ENCODE measurements at places on chromosomes 2 and 18.

DNA sequence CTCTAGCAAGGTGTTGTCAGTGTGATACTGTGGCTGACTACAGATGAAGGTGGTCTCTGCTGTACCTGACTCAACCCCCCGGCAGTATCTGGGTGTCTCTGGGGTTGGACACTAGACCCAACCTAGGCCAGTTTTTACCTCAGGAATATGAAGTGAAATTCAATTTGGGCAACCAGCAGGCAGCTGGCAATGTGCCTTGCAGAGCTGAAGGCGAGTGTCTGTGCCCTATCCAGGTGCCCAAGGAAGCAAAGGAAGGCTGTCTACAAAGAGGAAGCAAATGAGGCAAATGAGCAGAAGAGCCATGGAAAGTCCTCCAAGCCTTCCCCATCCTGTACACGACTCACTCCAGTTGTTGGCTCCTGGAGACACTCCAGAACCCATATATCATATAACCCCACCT lies 264.6 kb upstream of the AGAP1 start:
- no peak for DNase-seq

DNA sequence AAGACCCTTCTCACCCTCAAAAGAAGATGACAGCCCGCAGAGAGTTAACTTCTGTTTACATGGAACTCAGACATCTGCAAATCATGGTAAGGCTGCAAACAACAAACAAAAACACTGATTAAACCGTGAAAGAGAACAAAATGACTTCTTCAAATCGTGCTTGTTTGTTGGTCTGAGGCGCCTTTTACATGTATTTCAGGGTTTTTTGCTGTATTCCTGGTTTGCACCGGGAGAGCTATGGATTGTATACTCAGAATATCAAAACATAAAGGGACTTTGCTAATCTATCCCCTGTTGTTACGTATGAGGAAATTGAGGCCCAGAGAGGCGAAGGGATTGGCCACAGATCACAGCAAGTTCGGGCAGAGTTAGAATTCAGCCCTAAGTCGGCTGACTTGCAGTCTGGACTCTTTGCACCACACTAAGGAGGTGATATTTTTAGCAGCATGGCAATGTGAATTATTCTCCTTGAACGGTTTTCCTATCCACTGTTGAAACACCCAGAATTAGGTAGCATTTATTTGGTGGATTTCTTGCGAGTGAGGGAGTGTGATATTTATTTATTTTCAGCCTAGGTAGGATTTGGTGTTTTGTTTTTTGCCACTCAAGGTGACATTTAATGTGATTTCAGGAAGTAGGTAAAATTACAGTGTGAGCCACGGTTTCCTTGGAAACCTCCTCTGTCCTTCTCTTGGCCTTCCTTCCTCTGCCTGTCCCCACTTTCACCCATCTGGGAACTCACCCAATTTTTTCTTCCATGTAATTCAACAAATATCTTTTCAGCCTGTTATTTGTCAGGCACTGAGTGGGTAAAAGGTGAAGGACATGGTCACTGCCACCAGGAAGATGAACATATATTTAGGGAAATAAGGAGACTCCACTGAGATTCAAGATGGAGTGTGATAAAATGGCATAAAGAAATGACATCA lies 980 bp upstream of the PDE6D start:
- peak; percentile 12 for DNase-seq

GRCh38 chr2:86000131-86000937 lies 105.4 kb downstream of the POLR1A start:
- no peak for DNase-seq

GRCh38 chr2:27304488-27305240 lies 3.6 kb downstream of the UCN start:
- no peak for DNase-seq

- peak; percentile 23 for DNase-seq
Measured at GRCh38 chr18:2442726-2443275, 128.5 kb downstream of the METTL4 start.

Measured in Calu3 (cell line).